ENCODE measurements at places on chromosomes 6 and 20. TPM values are rescaled to one million over a fixed set of nuclear protein-coding genes. Genes with fewer than 3 reads are reported as not detected.

The IL17A gene
- total RNA-seq, result not detected

The FERMT1 gene
- total RNA-seq, result 3.8 TPM

The BPI gene
- not detected for total RNA-seq

The RIPPLY2 gene
- total RNA-seq, result 0.97 TPM

The HCRTR2 gene
- not detected for total RNA-seq

The NKAPL gene
- total RNA-seq, result 0.73 TPM

The CAP2 gene
- total RNA-seq, result 1.9 TPM

The FLRT3 gene
- 2.8 TPM for total RNA-seq

Data from hair follicle dermal papilla cell (primary cell).